ENCODE measurements at places on chromosomes 7 and 10.

DNA sequence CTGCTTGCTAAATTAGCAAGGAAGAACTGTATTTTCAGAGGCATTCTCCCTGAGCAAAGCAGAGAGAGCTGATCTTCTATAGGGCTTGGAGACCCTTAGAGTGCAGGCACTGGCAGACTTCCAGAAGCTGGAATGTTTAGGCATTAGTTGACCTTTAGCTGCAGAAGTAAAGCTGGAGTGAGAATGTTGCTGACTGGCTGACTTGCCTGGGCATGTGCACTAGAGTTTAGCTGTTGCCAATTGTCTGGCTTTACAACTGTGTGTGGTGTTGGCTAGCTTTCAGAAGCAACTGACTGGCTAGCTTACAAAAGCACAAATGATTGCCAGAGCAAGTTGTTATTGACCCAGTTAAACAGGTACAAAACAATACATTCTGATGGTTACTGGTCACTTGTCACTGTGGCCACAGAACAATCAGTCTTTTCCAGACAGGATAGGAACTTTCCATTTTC lies 25.1 kb downstream of the FAM13C start:
- DNase-seq, result no peak

GRCh38 chr7:27238979-27239386 lies 3.6 kb upstream of the EVX1 start:
- no peak for DNase-seq

DNA sequence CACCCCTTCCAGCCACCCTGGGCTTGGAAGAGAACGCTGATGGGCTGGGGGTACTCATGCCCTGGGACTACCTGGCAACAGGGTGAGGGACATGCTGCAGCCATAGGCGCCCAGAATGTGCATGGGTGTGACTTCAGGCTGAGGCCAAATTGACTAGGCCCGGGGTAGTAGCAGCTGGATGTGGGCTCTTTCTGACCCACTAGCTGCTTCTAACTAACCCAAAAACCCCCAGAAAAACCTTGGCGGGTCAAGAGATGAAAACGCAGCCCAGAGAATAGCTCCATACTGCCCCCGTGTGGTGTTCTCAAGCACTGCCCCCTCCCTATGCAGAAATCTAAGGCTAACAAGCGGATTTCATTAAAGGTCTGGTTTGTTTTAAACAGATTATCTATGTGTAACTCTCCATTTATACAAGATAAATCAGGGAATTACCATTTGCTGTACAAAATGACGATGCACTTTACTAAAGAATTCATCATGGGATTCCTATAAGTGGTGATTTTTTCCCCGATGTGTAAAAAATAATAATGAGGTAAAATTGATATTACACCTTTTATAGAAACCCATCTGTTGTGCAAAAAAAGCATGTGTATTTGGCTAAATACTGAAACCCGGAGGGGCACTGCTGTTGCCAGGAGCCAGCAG lies 4.2 kb downstream of the SMARCD3 start:
- DNase-seq, result no peak

- no peak for DNase-seq
Observed at GRCh38 chr7:126398851-126399529, 853.8 kb downstream of the GRM8 start.

- DNase-seq, result no peak
Observed at GRCh38 chr10:60281792-60282353, 107.8 kb downstream of the ANK3 start.

- DNase-seq, result no peak
Observed at GRCh38 chr7:42238709-42239366, 1.8 kb upstream of the GLI3 start.

DNA sequence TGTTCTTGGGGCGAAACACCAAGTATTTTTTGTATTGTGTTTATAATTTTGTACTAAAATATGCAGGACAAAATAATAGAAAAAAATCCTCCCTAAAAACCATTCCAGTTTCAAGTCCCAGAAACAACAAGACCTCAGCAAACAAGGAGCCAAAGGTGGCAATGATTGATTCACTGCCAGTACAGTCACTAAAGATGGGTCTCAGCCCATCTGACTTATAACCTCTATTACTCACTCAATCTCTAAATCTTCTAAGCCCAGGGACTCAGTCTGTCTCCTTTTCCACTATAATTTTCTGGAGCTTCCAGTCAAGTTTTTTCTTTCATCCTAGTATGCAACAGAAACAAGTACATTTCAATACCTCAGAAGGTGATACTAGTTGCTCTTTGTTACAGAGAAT lies 33.3 kb downstream of the SNX13 start:
- DNase-seq, result no peak

DNA sequence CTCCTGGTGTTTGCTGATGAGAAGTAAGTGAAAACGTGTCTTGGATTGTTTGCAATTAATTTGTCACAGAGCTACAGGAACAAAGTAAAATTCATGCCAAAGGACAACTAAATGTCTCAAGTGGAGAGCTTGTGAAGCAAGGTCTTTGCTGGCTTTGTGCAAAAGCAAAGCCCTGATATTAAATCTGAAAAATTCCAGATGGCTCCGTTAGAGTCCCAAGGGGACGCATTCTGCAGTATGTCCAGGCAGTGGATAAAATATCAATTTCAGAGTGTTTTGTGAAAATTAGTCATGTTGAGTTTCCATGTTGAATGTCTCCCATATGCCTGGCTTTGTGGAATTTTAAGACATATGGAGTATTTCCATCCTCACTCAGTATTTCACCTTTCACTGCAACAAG lies 102.5 kb upstream of the PTN start:
- DNase-seq, result no peak

DNA sequence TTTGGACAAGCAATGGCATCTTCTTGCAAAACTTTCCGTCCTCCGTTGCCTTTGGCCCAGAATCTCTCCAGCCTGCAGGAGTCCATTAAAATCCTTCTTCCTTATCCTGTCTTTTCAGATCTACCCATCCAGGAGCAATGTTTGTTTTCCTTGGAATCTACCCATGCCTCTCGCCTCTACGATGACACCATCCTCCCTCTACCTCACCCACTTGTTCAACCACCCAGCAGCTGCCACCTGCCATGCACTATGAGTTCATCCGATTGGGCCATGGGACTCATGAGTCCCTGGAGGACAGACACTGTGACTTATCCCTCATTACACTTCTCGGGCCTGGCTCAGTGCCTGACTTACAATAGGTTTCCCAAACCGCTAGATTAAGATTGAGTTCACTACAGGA lies 26.8 kb upstream of the MGMT start:
- no peak for DNase-seq

- no peak for DNase-seq
Observed at GRCh38 chr7:136637813-136638212, 230.6 kb upstream of the CHRM2 start.

GRCh38 chr10:75451831-75452230 lies 20.4 kb downstream of the LRMDA start:
- DNase-seq, result no peak
